NCI-H187 (cell line): ENCODE measurements at places on chromosomes 4 and X.

GRCh38 chr4:71189471-71189870, 149.3 kb upstream of the SLC4A4 start:
- no peak for DNase-seq

DNA sequence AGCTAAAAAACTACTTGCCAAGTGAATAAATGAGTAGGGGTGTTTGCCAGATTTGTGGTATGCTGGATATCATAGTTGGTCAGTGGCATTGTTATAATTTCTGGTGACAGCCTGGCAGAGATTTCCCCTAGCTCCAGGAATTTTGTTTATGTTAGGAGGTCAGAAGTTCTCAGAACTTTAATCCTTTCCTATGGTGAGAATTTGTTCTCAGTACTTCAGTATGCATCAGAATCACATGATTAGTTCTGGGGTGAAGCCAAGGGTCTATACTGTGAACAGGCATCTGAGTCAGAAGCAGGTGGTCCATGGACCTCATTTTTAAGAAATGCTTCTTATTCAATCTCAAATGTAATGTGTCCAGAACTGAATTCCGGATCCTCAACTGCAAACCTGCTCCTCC, 10.5 kb downstream of the RASSF6 start:
- DNase-seq: no peak

GRCh38 chr4:119739796-119740195, 111.2 kb upstream of the PDE5A start:
- DNase-seq: no peak

- no peak for DNase-seq
Measured at GRCh38 chr4:152118819-152119553, 358.2 kb upstream of the GATB start.

GRCh38 chr4:86358257-86358656, 1.6 kb downstream of the MAPK10 start:
- no peak for DNase-seq

GRCh38 chr4:146275370-146275769, 61.0 kb downstream of the REELD1 start:
- DNase-seq: no peak

DNA sequence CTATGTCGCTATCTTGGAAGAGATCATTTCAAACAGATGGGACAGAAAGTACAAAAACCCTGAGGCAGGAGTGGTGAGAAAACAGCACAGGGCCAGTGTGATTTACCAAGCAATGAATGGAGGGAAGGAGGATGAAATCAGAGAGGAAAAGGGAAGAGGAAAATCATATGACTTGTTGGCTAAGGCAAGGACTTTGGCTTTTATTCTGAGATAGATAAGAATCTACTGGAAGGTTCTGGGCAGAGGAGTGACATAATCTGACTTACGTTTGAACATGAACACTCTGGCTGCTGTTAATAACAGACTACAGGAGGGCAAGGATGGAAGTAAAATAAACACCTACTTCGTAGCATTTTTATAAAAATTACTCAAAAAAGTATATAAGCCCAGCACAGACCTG, 207.8 kb upstream of the SLC7A11 start:
- no peak for DNase-seq

- DNase-seq: peak; percentile 17
Measured at GRCh38 chr4:165207016-165207430, 338 bp upstream of the KLHL2 start.

DNA sequence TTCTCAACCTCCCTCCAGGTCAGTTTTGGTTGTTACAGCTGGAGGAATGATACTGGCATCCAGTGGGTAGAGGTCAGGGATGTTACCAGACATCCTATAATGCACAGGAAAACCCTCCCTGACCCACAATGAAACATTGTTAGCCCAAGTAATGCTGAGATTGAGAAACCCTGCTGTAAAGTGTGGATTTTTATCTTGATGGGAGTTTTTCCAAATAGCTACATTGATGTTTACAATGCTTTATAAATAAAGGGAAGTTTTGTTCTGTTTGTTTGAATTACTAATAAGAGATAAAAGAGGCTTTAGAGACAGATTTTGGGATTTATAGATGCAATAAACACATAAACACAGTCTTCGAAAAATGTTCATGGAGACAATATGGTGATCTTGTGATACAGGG, 194.0 kb upstream of the NUDT6 start:
- DNase-seq: no peak

GRCh38 chr4:109251396-109251795, 51.1 kb downstream of the COL25A1 start:
- DNase-seq: no peak

DNA sequence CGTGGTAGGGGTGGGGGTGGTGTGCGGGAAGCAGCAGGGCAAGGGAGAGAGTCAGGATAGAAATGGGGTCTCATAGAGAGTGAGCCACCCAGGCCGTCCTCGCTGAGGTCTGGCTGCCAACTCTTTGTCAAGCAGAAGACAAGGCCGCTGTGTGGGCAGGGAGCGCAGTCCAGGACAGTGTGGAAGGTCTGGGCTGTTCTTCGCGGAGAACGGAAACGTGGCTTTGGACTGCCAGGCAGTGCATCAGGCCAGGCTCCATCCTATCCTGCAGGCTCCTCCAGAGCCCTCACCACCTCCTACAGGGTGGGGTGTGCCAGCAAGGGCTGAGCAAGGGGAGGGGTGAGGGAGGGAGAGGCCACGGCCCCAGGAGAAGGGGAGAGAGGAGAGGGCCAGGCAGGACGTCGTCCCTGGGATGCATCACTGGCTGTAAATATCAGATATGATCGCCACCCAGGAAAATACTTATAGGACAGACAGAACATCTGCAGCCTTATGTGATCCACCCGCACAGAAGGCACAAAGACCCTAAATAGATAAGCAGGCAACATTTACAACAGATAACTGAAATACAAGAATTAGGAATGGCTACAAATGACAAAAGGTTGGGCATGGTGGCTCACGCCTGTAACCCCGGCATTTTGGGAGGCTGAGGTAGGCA, 85.3 kb downstream of the ABLIM2 start:
- DNase-seq: no peak

DNA sequence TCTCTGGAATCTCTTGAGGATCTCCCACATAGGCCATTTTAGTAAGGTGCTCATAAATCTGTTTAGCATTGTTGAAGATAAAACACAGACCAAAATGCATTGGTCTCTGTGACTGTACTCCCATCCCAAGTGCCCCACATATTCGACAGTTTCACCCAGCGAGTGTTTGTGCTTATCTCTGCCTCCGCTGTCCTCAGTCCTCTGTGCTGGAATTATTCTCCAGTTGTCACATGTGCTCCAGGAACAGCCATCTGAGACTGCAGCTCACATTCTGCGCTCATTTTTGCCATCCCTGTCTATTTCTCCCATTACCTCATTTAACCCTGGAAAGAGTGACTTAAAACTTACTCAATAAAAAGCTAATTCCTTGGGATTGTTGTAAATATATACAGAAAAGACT, 27.6 kb upstream of the DCHS2 start:
- no peak for DNase-seq

DNA sequence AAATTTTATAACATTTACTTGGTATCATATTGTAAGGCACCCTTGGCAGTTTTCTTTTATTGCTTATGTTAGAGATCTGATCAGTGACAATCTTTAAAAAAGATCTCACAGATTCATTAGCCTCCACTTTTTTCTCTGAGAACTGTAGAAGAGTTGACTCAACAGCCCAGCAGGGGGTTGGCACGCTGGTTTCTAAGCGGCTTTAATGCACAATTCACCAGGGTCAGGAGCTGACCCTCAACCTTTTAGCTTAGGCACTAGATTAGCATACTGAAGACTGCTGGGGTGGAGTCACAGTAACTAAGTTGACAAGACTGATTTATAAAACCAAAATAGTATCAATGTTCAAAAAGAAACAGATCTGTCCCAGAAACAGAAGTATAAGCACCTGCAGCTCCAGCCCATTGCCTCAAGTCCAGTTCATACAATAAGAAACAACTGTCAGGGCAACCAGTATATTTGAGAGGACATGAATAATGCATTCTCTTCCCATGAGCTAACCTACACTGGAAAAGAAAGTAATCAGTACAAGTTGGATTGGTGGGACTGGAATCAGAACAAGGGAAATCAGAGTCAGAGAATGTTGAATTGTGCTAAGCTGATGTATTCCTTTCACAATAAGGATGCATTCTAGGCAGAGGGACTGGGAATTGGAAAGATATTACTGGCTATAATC, 77.6 kb downstream of the PDE5A start:
- no peak for DNase-seq

- no peak for DNase-seq
Measured at GRCh38 chrX:31217084-31217483, 145.2 kb upstream of the FTHL17 start.

GRCh38 chrX:130028196-130028595, 45.8 kb downstream of the BCORL1 start:
- no peak for DNase-seq

GRCh38 chr4:161320377-161320776, 843.4 kb downstream of the FSTL5 start:
- DNase-seq: no peak

- peak; percentile 94 for DNase-seq
Measured at GRCh38 chr4:81030061-81030980, at the start of gene BMP3. BMP3 (plus strand) TSS chr4:81030708; CDS start chr4:81031285, 577 bp downstream.

GRCh38 chr4:41967392-41967791, 14.2 kb upstream of the DCAF4L1 start:
- DNase-seq: no peak

DNA sequence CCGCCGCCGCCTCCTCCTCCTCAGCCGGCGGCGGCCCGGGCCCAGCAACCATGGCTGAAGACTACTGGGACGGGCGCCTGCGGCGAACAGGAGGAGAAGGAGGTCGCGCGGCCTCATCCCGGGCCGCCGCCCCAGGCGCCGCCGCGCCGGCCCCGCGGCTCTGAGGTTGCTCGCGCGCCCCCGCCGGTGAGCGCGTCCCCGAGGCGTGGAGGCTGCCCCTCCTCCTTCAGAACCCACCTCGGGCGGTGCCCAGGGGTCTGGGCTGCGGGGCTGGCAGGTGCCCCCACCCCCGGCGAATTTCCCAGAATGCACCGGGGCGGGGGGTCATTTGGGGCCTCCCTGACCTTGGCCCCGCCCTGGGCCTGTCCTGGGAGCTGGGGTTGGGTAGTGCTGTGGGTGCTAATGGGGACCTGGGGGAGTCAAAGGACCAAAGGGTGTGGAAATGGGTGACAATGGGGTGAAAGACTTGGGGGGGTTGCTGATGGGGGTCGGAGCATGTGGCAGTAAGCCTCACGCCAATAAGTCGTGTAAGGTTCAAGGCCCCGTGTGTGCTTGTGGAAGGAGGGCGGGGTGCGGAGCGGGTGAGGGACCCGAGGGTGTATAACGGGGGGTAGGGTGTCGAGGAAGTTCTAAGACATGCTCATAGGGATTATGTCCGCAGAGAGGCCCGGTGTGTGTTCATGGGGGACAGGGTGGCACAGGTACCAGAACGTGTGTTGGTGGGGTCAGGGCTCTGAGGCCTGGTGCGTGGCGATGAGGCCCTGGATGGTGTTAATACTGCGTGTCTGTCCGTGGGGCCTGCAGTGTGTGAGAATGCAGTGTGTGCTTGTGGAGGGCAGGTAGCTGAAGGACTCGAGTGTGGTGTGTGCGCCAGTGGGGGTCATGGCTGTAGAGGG, 687 bp downstream of the CDK16 start:
- DNase-seq: no peak

GRCh38 chrX:78455901-78456300, 128.5 kb upstream of the CYSLTR1 start:
- DNase-seq: no peak

- no peak for DNase-seq
Measured at GRCh38 chr4:82569727-82570126, 7.9 kb upstream of the TMEM150C start.

DNA sequence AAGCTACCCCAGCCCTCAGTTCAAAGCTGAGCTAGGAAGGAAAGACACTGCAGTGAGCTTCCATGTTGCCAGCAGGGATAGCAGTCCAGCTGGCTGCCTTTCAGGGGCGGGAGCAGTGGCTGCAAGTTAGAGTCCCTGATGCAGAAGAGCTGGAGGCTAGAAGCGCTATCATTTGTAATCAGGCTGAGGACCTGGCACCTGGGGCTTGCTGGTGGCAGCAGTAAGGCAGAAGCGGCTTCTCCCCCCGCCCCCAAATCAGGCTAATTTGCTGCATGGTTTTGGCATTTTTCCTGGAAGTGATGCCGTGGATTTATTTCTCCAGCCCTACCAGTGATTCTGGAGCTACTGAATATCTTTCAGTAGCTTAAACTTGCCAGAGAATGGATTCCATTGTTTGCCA, 203.3 kb downstream of the CLCN4 start:
- no peak for DNase-seq

GRCh38 chr4:107243141-107243781, 207.1 kb upstream of the DKK2 start:
- no peak for DNase-seq

GRCh38 chr4:80073473-80074008, 512 bp upstream of the ANTXR2 start:
- no peak for DNase-seq

GRCh38 chr4:126890994-126891393, 741.8 kb upstream of the INTU start:
- DNase-seq: no peak

DNA sequence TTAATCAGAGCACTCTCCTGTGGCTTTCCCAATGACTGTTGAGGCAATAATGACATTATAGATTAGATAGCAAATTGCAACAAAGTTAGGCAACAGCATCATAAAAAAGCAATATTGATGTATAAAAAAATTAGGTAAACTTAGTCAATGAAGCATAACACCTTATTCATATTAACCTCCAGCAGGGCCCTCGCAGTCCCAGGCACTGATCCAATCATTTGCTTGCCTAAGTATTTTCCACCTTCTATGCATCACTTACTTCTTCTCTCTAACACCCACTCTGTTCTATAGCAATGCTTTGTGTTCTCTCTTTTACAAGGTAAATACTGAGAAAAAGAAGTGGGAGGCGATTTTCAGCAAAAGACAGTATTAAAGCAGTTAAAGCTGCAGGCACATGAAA, 833.5 kb upstream of the ADGRL3 start:
- no peak for DNase-seq

DNA sequence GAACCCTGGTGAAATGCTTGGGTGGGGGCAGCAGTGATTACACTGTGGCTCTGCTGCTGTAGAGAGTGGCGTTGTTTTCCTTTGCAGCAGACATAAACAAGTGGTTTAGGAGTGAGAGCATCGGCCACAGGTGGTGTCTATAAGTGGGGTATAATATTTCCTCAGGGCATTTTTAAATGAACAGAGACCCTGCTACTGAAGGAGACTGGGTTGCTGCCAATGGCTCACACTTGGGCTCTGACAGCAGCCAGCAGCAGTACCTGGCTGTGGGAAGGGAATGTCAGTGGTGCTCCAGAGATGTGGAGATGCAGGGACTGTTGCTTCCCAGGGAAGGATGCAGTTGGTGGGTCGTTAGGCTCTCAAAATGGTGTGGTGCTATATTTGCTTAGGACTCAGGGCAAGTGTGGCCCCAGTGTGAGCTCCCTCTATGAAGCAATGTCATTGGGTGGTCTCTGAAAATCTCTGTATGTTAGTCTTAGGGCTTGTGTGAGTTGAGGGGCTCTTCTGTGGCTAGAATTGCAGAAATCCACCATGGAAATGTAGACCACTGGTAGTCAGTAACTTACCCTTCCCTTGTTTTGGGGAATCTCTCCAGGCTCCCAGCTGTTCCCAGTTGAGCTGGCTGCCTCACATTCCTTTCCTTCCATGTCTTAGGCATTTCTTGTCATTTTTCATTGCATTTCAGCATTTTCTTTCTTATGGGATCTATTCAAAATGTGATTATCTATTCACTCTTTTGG, 1023.0 kb upstream of the GRID2 start:
- no peak for DNase-seq

- DNase-seq: no peak
Measured at GRCh38 chr4:2062808-2063524, 3.8 kb downstream of the NAT8L start.

GRCh38 chr4:55524844-55525571, 21.7 kb downstream of the CLOCK start:
- DNase-seq: no peak
